NCI-H1417 treated with DMSO at 0.1 percent for 48 hours (cell line): ENCODE measurements at places on chromosomes 2 and 18.

DNA sequence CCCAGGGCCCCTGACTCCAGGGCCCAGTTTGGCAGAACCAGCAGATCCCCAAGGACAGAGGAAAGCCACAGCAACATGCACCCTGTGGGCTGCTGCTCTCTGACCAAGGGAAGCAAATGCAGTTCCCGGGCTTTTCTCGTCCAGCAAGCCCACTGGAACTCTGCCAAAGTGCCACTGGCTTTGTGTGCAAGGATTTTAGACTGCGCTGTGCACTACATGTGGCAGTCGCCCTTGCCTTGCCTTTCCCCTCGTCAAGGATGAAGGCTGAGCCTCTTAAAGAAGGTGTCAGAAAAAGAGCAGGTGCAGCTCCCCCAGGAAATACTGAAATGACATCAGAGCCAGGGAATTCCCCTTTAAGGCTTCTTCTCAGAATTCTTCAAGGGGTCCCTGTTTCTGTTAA lies 199.2 kb downstream of the TFCP2L1 start:
- no peak for DNase-seq

- no peak for DNase-seq
Observed at GRCh38 chr2:204156456-204156855, 219.9 kb downstream of the ICOS start.

- DNase-seq: peak; percentile 35
Observed at GRCh38 chr2:10709290-10709939, 12.0 kb upstream of the ATP6V1C2 start.

GRCh38 chr2:95719473-95720060 lies 127.8 kb downstream of the TRIM43 start:
- no peak for DNase-seq

- DNase-seq: no peak
Observed at GRCh38 chr2:5227062-5227699, 465.0 kb upstream of the SOX11 start.

DNA sequence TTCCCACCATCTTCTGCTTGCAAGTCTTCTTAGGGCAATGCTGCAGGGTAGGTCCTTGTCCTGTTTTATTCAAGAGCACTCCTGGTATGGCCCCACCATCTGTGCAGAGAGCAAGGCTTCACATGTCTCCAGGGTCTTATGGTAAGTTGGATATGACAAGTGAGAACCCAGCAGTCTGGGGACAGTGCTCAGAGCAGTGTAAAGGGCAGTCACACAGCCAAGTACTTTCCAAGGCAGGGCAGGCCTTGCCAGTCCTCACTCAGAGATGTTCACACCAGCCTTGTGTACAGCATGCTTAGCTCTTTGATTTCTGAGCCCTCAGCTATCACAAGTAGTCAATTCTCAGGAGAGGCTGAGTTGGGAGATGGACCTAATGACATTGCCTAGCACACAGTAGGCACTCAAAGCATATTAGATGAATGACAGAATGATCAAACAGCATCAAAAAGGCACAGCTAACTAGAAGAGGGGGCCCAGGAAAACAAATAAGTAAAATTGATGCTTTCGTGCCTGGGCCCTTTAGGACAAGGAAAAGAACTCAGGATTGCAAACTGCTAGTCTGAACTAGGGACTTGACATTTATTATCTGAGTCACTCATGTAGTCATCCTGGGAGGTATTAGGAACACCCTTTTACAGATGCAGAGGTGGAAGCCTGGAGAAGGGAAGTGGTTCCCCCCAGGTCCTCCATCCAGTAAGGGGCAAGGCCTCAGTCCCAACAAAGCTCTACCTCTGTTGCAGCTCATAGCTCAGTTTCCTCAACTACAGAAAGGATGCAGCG lies 86.7 kb upstream of the CTAGE1 start:
- no peak for DNase-seq

GRCh38 chr2:23213196-23213595 lies 171.8 kb upstream of the KLHL29 start:
- DNase-seq: no peak

GRCh38 chr2:95297639-95298395 lies 670 bp downstream of the KCNIP3 start:
- DNase-seq: no peak

GRCh38 chr2:120428748-120429147 lies 82.8 kb downstream of the INHBB start:
- no peak for DNase-seq

GRCh38 chr2:239233576-239233975 lies 167.2 kb downstream of the HDAC4 start:
- DNase-seq: no peak

DNA sequence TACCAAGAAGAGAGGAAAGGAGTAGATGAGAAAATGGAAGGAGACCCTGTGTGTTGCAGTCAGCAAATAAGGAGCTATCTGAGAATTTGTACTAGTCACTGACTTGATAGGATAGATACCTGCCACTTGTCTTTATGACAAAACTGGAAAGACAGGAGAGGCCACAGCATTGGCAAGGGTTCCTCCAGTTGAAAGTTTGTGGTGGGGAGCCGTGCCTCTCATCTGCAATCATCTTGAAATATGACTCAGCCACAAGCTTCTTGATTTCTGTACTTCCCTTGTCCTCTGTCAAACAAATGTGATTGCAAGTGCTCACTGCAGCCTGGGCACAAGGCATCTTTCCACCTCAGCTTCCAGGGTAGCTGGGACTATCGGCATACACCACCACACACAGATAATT lies 99.1 kb downstream of the GREB1L start:
- DNase-seq: no peak

DNA sequence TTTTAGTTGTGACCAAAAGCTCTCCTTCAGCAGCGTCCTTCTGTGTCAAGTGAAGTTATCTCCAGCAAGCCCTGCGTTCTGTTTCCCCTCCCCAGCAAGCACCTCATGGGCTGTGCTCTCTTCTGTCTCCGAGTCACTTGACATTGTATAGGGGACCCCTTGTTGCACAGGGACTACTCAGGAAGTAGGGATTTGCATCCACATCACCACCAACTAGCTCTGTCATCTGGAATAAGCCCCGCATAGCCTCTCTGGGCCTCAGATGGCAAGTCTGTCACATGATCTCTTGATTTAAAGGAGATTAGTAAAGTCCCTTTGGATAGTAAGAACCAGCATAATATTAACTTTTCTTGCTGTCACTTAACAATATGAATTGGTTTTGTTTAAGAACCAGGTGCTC lies 32.0 kb upstream of the STPG4 start:
- DNase-seq: no peak

DNA sequence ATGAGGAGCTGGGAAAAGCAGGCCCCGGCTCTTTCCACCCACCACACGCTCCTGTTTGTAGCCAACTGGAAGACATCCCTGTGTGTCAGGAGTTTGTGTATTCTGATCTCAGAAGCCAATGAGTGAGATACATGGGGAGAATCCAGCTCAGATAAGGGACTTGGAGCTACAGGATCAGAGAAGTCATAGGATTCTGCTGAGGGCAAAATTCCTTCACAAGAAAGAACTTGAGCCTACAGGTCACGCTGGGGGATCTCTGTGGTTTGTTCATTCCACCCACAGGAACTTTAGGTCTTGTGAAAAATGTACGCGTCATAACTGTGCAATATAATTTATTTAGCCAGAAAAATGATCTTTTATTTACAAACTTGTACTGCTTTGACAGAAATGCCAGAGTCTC lies 80.1 kb upstream of the SMIM21 start:
- no peak for DNase-seq

DNA sequence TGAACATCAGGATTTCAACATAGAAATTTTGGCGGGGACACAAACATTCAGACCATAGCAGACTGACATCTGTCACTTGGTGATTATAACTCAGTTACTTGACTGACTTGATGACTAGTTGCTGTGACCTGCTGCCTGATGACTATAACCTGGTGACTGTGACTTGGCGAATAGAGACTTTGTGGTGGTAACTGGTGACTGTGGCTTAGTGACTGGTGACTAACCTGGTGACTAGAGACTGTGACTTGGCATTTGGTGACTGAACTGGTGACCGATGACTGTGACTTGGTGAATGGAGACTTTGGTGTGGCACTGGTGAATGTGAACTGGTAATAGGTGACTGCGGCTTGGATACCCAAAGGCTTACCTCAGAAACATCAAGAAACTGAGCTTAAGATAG lies 563.1 kb upstream of the FAM98A start:
- no peak for DNase-seq

GRCh38 chr2:233185963-233186362 lies 65.5 kb upstream of the ATG16L1 start:
- no peak for DNase-seq

DNA sequence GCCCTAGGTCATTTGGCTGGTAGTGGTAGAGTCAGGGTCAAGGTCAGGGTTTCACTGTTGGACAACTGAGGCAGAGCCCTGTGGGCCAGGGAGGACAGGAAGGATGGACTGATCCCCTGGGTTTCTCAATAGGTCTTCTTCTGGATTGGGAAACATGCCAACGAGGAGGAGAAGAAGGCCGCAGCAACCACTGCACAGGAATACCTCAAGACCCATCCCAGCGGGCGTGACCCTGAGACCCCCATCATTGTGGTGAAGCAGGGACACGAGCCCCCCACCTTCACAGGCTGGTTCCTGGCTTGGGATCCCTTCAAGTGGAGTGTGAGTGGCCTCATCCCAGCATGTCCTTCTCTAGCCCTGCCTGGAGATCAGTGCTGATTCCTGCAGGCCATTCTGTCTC lies 18.1 kb downstream of the VIL1 start:
- DNase-seq: no peak
